ENCODE measurements at places on chromosomes 13 and 19.

DNA sequence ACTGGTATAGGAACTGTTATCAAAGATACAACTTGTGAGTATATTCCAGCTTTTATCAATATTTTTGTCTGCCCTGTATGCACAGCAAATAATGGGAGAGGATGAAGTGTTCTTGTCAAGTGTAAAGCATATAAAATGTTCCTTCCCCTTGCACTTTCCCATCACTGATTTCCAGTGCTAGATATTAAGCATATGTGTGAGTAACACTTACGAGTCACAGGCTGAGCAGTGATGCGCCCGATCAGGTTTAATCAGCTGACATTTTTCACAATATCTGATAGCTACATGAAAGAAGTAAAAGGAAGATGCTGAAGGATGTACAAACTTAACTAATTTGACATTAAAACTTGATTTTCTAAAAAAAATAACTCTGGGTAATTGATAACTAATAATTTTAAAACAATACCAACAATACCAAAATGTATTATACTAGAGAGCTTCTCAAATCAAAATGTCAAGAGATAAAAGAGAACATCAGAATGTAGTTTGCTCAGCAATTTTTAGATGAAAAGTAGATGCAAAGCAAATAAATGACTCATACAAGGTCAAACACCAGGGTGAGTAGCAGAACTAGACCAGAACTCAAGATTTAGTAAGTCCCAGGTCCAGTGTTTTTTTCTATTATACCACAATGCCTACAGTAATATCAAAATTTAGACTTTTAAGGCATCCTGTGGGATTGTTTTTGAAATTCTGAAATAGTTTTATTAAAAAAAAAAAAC is 56.4 kb downstream of the ZDHHC20 start:
- DNase-seq = peak; percentile 43

- peak; percentile 85 for DNase-seq
Observed at GRCh38 chr19:57406516-57407123, 4.3 kb upstream of the ZNF17 start.

- DNase-seq = no peak
Observed at GRCh38 chr19:30305346-30306060, 66.7 kb upstream of the ZNF536 start.

- DNase-seq = no peak
Observed at GRCh38 chr13:48816700-48817099, 159.0 kb upstream of the FNDC3A start.

GRCh38 chr19:823565-824121 is 1.9 kb upstream of the PLPPR3 start:
- no peak for DNase-seq

DNA sequence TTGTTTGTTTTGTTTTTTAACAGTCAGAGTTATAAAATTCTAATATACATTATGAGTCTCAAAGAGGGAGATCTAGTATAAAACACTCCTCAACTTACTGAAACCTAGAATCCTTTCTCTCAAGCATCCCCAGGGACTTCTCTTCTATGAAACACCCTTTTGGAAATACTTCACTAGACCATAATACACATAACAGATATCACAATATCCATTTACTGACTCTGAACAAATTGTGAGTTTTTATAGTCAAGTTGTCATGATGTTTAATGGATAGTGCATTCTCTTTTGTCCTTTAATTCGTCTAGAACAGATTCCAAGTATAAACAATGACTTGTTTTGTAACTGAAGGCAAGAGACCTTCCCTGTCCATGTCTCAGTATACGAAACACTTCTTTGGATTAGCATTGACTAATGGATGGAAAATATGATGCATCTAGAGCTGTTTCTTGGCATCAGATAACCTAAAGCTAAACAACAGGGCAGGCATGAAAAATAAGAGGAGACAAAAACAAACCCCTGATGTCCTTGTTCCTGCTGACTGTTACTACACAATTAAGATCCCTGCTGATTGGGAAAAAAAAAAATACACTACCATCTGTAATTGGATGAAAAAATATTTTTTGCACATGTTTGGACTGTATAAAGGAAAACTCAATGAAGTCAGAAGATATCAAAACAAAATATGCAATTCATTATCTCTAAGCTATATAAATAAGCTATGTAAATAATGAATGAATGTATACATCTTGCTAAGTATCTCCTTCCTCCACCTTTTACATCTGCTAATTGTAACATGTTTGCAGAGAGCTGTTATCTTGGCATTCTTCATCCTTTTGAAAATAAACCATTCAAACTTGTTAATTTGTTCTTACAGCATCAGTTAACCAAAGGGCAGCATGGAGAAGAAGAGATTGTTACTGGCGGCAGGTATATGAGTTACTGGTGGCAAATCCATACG is 214.2 kb downstream of the LACC1 start:
- DNase-seq = no peak

DNA sequence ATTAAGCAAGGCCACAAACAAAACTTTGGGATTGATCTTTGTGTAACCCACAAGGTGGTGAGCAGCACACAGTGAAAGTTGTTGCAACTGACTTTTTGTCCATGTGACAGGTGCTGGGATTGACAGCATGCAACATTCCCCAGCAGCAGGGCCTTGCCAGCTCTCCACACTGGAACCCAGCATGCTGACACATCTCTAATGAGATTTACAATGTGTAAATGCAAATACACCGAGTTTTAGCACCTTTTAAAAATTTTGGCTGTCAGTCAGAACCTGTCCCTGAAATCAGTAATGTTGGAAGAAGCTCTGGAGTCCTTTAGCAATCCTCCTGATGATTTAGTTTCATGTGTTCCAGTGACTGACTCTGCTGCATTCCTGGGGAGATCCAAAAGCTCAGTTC is 16.5 kb upstream of the PCDH8 start:
- no peak for DNase-seq
